ENCODE measurements at places on chromosomes 5 and 9.
A peak's percentile ranks its signal among the peaks of the same experiment; 100 is the strongest.

- DNase-seq, result no peak
These were observed 260.0 kb downstream of the AUH start for GRCh38 chr9:91101611-91102168.

GRCh38 chr9:89902450-89903140, 297.8 kb downstream of the GADD45G start:
- no peak for DNase-seq

- no peak for DNase-seq
These were observed 8.7 kb downstream of the TTC39B start for GRCh38 chr9:15298362-15298761.

DNA sequence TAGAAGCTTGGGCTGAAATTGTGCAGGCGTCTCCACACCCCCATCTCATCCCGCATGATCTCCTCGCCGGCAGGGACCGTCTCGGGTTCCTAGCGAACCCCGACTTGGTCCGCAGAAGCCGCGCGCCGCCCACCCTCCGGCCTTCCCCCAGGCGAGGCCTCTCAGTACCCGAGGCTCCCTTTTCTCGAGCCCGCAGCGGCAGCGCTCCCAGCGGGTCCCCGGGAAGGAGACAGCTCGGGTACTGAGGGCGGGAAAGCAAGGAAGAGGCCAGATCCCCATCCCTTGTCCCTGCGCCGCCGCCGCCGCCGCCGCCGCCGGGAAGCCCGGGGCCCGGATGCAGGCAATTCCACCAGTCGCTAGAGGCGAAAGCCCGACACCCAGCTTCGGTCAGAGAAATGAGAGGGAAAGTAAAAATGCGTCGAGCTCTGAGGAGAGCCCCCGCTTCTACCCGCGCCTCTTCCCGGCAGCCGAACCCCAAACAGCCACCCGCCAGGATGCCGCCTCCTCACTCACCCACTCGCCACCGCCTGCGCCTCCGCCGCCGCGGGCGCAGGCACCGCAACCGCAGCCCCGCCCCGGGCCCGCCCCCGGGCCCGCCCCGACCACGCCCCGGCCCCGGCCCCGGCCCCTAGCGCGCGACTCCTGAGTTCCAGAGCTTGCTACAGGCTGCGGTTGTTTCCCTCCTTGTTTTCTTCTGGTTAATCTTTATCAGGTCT, at the start of gene C9orf72:
C9orf72 (minus strand) TSS at position 564 of the 716 bp plus-strand sequence. CDS start 6,361 bp downstream, outside the sequence.
- peak; percentile 95 for DNase-seq

- no peak for DNase-seq
These were observed 22.3 kb upstream of the TTLL11 start for GRCh38 chr9:122115176-122116035.

DNA sequence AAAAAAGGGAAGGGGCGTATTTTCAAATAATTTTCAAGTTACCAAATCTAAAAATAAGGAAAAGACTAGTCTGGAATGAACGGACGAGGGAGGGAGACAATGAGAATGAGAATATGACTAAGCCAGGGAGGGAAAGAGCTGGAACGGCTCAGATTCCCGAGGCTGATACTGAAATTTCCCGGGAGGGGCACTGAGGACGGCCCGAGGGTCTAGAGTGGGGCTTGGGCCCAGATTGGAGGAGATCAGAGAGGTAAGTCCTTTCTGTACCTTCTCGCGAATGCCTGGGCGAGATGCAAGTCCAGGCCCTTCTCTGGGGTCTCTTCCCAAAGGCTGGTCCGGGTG, 3.4 kb upstream of the CCIN start:
- no peak for DNase-seq

- no peak for DNase-seq
These were observed 20.3 kb upstream of the GRAMD2B start for GRCh38 chr5:126402621-126403555.

DNA sequence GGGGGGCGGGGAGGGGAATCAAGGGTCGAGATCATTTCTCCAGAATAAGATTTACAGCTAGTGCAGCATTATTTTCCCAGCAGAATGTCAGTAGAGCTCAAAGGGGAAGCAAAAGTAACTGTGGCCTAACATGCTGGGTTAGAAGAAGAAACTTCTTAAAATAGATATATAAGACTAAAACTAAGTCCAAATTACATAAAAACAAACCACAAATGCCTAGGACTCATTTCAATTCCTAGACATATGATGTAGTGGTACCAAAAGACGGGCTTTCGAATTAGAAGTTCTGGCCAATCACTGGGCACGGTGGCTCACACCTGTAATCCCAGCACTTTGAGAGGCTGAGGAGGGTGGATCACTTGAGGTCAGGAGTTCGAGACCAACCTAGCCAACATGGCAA, 20.8 kb upstream of the MELK start:
- DNase-seq, result no peak

DNA sequence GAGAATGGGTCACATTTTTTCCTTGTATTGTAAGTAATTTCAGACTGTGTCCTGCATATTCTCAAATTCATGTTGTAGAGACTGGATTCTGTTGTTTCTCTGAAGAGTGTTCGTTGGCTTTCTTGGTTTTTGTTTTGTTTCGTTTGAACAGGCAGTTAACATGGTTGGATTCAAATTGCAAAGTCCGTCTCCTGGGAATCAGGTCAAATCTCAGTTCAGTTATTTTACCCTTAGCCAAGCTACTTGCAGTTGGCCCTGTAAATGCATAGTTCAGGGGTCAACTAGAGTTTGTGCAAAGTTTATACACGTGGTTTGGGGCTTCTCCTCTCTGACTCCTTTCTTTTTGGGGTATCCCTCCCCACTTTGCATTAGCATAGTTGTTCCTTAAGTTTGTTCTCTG, 21.7 kb upstream of the FBXW11 start:
- no peak for DNase-seq

- no peak for DNase-seq
These were observed 338.0 kb downstream of the SEMA5A start for GRCh38 chr5:9207817-9208418.

- no peak for DNase-seq
These were observed 129.0 kb downstream of the PIK3R1 start for GRCh38 chr5:68344447-68345111.

- DNase-seq, result no peak
These were observed 70.2 kb upstream of the CDH6 start for GRCh38 chr5:31122998-31123951.

DNA sequence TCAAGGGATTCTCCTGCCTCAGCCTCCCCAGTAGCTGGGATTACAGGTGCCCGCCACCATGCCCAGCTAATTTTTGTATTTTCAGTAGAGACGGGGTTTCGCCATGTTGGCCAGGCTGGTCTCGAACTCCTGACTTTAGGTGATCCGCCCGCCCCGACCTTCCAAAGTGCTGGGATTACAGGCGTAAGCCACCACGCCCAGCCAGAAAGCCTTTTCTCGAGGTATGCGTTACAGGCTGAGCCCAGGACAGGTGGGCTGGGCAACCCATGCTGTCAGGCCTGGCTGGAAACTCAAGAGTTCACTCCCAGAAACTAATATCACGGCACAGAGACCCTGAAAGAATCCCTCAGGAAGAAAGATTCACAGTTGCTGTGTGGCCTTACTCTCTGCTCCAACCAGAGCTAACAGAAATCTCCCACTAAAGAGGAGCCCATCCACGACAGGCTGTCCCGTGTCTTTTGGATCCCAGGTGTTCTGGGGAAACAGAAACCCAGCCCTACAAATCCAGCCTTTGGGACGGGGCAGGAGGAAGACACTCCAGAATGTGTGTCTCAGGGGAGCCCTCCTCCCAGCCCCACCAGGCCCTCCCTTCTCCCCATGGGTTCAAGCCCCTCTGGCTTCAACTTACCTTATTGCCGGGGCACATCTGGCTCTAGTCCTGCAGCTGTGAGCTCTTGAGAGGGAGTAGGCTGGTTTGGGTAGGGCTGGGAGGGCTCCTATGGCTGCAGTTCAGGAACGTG, 400 bp downstream of the TIFAB start:
- no peak for DNase-seq

DNA sequence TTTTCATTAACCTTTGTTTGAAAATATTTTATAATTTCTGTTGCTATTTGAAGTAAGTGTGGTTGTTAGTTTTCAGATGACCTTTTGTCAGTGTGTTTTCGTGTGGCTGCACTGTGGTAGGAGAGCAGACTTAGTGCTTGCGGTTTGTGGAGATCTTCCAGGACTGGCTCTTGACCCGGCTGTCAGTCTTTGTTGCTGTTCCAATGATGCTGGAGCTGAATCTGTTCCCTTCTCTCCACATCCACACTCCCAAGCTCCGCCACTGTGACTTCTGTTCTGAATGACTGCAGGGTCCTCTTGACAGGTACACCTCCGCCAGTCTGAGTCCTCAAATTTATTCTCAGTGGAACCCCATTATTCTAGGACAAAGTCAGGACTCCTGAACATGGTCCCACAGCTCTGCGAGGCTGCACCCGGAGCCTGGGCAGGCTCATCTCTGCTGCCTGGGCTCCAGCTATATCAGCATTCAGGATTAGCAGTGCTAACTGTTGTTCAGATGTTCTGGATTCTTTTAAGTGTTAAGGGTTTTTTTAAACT, 126.0 kb downstream of the WNK2 start:
- DNase-seq, result no peak

- DNase-seq, result no peak
These were observed 151.8 kb upstream of the VLDLR start for GRCh38 chr9:2469681-2470221.

Measured in vagina (tissue), 2 donors.